Kidney epithelial cell (primary cell): ENCODE measurements at places on chromosomes 2 and 18. TPM values are rescaled to one million over a fixed set of nuclear protein-coding genes. Genes with fewer than 3 reads are reported as not detected.

The ALPI gene
- total RNA-seq = not detected in 2 replicates

The POMC gene
- 7.7 and 8.8 TPM in 2 replicates for total RNA-seq

DNA sequence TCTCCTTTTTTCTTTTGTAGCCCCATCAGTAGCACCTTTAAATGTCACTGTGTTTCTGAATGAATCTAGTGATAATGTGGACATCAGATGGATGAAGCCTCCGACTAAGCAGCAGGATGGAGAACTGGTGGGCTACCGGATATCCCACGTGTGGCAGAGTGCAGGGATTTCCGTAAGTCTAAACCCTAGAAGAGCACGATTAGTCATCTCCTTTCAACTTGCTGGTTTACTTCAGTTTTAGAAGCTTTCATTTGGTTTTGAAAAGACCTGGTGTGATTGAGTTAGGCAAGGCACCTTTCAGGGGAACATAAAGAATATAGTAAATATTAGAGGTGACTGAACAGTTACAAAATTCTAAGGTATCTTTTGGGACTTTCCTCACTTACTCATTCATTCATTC, 72.2 kb upstream of the TMEM87B start:
- no peak for DNase-seq

DNA sequence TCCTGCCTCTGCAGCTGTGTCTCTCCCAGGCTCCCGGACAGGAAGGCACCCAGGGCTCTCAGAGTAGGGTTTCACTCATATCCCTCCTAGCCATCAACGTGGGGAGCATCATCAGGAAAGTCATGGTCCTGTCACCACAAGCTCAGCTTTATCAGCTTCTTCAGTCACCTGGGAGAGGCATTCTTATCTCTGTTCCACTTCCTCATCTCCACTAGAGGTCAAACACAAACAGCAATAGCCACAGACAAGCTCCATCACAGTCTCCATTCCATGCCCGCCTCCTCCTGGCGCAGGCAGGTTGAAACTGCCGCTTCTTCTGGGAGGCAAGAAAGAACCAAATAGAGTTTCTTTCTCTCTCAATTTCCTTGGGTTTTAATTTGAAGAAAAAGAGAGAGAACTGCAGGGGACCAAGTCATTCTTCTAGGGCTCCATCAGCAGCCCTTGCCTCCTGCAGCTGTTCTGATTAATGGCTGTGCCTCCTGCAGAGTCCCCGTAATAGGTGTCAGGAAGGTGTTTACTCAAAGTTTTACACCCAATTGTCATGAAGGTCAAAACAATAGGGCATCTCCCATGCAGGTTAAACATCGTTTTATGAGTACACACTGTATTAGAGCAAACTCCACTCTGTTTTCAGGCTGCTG, 377.9 kb downstream of the TMEM182 start:
- no peak for DNase-seq

DNA sequence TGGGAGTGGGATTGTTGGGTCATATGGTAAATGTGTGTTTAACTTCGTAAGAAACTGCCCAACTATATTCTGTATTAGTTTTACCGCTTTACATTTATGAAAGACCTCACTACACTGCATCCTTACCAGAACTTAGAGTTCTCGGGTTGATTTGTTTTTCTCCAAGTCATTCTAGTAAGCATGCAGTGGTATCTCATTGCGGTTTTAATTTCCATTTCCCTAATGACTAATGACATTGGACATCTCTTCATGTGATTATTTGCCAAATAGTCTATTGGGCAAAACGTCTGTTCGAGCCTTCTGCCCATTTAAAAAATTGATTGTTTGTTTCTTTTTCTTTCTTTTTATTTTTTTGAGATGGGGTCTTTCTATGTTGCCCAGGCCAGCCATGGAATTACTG, 6.8 kb downstream of the FBLN7 start:
- DNase-seq = no peak
